ENCODE measurements at places on chromosomes 3 and 15. TPM values are rescaled to one million over a fixed set of nuclear protein-coding genes. Genes with fewer than 3 reads are reported as not detected.

- H3K36me3 ChIP-seq, result no peaks in the 10 kb centered on the region
- H3K27me3 ChIP-seq, result no peaks in the 10 kb centered on the region
- DNase-seq, result no peak
- peaks cover 26% of the 10 kb centered on the region for H3K4me1 ChIP-seq
Observed at GRCh38 chr15:85710340-85710842, 84.3 kb downstream of the KLHL25 start.

GRCh38 chr15:81282606-81282895 is 41.4 kb downstream of the STARD5 start:
- H3K27me3 ChIP-seq, result no peaks in the 10 kb centered on the region
- H3K4me3 ChIP-seq, result no peak overlapping the region
- DNase-seq, result no peak
- H3K27ac ChIP-seq, result no peak overlapping the region
- no peaks in the 10 kb centered on the region for H3K4me1 ChIP-seq
- no peaks in the 10 kb centered on the region for H3K36me3 ChIP-seq

- no peaks in the 10 kb centered on the region for H3K27me3 ChIP-seq
- peaks cover 48% of the 10 kb centered on the region for H3K4me1 ChIP-seq
- H3K36me3 ChIP-seq, result no peaks in the 10 kb centered on the region
- H3K27ac ChIP-seq, result peak overlapping the region; percentile 6
- DNase-seq, result peak; percentile 62
Observed at GRCh38 chr15:98794748-98795147, 146.4 kb downstream of the IGF1R start.

- no peak for DNase-seq
- H3K4me3 ChIP-seq, result no peak overlapping the region
- peaks cover 19% of the 10 kb centered on the region for H3K4me1 ChIP-seq
- no peaks in the 10 kb centered on the region for H3K27me3 ChIP-seq
- H3K36me3 ChIP-seq, result no peaks in the 10 kb centered on the region
Observed at GRCh38 chr3:128221328-128221727, 68.0 kb downstream of the EEFSEC start.

TMEM207 gene
- total RNA-seq, result 2.9 TPM

DNA sequence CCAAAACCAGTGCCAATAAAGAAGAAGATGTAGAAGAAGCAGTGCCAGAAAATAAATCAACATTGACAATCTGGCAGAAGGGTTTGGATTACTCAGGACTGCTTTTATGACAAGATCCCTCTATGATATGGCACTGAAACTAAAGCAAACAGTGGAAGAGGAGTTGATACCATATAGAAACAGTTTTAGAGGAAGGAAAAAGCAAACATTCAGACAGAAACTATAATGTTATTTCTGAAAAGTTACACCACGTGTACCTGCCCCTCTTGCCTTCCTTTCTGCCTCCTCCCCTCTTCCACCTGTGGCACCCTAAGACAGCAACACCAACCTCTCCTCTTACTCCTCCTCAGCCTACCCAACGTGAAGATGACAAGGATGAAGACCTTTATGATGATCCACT is 63.0 kb downstream of the SFMBT1 start:
- no peak overlapping the region for H3K27ac ChIP-seq
- H3K27me3 ChIP-seq, result no peaks in the 10 kb centered on the region
- H3K4me1 ChIP-seq, result no peaks in the 10 kb centered on the region
- DNase-seq, result no peak
- no peaks in the 10 kb centered on the region for H3K36me3 ChIP-seq

TMEM108 gene
- total RNA-seq, result 0.72 TPM

HYAL1 gene
- 34.3 TPM for total RNA-seq

- no peaks in the 10 kb centered on the region for H3K27me3 ChIP-seq
- no peak overlapping the region for H3K27ac ChIP-seq
- no peaks in the 10 kb centered on the region for H3K36me3 ChIP-seq
- H3K4me1 ChIP-seq, result no peaks in the 10 kb centered on the region
Observed at GRCh38 chr3:114471478-114471877, 177.7 kb downstream of the TIGIT start.

DNA sequence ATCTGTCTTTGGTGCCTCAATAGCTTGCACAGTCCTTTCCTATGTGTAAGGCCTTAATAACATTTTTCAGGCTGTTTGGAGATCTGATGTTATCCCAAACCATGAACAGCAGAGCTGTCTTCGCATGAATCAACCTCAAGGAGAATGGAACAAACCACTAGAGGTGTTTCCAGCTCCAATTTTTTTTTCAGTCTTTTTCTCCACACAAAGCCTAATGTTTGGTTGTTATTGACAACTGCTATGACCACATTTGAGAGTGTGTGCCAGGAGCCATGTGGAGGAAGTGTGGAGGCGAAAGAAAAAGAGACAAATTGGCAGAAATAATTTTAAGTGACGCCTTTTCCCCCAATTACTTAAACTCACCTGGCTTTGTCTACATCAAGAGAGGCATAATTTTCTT is 38.7 kb downstream of the RTP4 start:
- no peak for DNase-seq
- no peaks in the 10 kb centered on the region for H3K4me1 ChIP-seq
- H3K4me3 ChIP-seq, result no peak overlapping the region
- H3K27ac ChIP-seq, result no peak overlapping the region
- no peaks in the 10 kb centered on the region for H3K36me3 ChIP-seq
- no peaks in the 10 kb centered on the region for H3K27me3 ChIP-seq

DNA sequence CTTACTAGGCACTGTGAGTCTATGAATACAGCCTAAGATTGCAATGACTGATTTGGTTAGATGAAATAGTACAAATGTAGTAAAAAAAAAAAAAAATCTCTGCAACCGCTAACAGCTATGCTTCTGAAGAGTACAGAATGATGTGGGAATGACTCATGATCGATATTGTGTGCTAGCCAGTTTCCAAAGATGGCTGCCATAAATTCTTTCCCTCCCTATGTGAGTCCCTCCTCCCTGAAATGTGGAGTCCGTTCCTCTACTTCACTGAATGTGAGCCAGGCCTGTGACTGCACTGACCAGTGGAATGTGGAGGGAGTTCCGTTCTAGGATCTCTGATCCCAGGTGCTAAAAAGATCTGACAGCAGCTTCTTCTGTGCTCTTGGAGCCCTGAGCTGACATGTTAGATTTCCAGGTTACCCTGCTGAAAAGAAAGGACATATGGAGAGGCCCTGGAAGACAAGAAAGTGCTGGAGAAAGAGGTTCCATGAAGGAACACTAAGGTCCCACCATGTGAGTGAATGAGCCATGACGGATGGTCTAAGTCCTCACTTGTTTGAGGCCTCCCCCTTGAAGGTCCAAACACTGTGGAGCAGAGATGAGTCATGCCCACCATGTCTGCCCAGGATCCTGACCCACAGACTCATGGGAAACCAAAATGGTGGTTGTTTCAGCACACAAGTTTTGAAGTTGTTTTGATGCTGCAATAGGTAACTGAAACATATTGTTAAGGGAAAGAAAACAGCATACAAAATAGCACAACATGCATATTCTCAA is 46.3 kb downstream of the DGKG start:
- H3K36me3 ChIP-seq, result no peaks in the 10 kb centered on the region
- H3K27ac ChIP-seq, result no peak overlapping the region
- no peak overlapping the region for H3K4me3 ChIP-seq
- no peaks in the 10 kb centered on the region for H3K27me3 ChIP-seq
- no peak for DNase-seq

DNA sequence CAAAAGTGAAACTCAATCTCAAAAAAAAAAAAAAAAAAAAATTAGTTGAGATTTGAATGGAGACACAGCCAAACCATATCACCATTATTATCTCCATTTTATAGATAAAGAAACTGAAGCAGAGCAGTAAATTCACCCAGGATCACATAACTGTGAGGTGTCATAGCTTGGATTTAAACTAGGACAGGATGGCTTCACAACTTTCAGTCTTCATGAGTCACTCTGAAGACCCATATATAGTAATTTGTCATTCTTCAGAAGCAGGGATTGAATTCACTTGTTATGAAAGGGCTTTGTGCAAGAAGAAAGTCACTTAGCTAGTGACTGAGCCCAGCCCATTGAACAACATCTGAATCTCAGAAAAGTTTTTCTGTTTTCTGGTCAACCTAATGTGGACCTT is 60.5 kb upstream of the LRIG1 start:
- H3K27me3 ChIP-seq, result no peaks in the 10 kb centered on the region
- no peak overlapping the region for H3K4me3 ChIP-seq

GRCh38 chr15:48604567-48604966 is 40.9 kb downstream of the FBN1 start:
- no peaks in the 10 kb centered on the region for H3K4me1 ChIP-seq
- DNase-seq, result no peak
- no peaks in the 10 kb centered on the region for H3K36me3 ChIP-seq
- no peaks in the 10 kb centered on the region for H3K27me3 ChIP-seq
- no peak overlapping the region for H3K4me3 ChIP-seq
- no peak overlapping the region for H3K27ac ChIP-seq

DNA sequence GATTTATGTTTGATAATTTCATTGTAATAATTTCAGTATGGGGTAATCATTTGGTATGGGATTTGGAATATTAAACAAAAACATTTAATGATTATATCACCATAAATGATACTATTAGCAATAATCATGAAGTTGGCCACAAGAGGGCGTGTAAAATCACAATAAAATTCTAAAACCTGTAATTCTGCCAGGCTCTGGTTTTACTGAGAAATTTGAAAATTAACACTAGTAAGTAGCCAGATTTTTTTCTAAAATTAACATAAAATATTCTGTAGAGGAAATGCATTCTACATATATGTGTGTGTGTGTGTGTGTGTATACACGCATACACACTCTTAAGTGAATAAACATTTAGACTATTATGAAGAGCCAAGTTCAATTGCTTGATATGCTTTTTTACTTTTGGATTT is 40.5 kb downstream of the FEZF2 start:
- no peak overlapping the region for H3K4me3 ChIP-seq
- DNase-seq, result peak; percentile 48
- no peaks in the 10 kb centered on the region for H3K4me1 ChIP-seq
- no peak overlapping the region for H3K27ac ChIP-seq
- H3K36me3 ChIP-seq, result no peaks in the 10 kb centered on the region
- peaks cover 9% of the 10 kb centered on the region for H3K27me3 ChIP-seq

CD200R1 gene
- 0.93 TPM for total RNA-seq

All from hepatocyte (in vitro differentiated cells).